NCI-H510A treated with DMSO at 0.1 percent for 48 hours (cell line): ENCODE measurements at places on chromosomes 12 and 14.

DNA sequence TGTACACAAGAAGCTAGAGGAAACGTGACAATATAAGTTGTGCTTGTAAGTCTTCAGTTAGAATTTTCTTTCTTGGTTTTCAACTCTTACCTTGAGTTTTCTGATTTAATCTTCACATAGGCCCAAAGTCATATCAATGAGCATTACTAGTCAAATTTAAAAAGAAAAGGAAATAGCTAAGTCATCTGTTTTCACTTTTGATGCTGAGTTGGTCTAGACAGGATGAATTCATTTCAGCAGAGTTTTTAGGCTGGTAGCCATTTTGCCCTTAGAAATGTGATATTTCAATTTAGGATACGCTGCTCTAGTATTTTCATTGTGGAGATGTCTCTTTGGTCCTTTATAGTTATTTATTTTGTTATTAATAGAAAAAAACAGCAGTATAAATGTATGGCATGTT lies 44.6 kb upstream of the KRAS start:
- no peak for DNase-seq

DNA sequence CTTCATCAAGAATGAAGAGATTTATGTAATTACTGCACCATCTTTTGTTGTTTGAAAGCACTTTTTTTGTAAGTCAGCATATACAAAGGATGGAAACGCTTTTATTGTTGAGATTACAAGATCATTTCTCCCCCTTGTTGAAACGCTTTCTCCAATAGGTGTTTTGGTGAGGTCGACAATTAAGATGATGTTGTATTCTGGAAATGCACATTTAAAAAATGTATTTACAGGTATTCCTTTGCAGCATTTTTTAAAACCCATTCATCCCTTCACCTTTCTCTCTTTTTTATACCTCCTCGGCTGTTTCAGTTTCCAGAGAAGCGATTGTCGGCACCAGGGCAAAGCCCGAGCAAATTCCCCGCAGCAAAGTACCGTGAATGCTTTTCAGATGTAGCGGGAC lies 499.9 kb downstream of the VRK1 start:
- no peak for DNase-seq

DNA sequence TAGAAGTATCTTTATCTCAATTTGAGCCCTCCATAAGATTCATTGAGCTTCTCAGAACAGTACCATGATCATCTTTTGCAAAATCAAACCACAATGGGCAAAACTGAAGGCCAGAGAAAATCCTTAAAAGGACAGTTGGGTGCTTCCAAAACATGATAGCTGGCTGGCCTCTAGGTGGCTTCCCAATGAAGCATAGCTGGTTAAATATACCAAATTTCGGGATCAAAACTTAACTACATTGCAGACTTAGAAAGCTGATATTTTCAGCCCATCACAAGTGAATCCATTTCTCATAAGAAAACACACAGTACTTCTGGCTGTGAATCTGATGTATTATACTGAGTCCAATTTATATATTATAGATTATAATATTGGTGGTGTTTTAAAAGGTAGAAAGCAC lies 15.3 kb upstream of the PIK3C2G start:
- DNase-seq = no peak

- DNase-seq = no peak
Observed at GRCh38 chr12:128339631-128340030, 72.7 kb downstream of the TMEM132C start.

DNA sequence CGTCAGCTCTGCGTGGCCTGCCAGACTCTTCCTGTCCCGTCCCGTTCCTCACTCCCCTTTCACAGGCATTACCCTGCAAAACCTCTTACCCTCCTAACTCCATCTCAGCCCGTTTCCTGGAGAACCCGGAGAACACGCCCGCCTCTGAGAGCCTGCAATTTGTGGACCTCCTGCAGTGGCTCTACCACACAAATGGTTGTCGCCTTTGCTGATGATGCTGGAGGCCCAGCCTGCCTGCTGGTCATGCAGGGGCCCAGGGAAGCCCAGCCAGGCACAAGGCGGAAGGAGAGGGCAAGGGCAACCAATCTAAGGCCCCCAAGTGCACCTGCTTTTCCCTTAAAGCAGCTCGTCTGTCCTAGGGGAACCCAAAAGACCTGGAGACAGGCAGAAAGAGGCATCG lies 22.5 kb downstream of the RFLNA start:
- DNase-seq = no peak

DNA sequence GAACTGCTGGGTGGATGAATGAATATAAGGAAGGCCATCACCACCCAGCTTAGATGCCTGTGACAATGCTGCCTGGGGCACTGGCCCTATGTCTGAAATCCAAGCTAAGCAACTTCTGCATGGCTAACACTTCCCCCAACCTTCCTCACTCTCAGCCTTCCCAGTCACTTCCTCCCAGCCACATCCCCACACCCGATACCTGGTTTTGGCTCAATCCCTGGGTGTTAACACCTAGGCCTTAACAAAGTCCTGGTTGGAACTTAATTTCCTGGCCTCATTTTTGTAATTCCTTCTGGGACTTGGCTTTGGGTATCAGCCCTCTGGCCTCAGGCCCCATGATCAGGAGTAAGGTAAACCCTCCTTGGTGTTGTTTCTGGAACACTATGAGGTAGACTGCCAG lies 110.0 kb downstream of the EFCAB11 start:
- no peak for DNase-seq

- no peak for DNase-seq
Observed at GRCh38 chr14:67396381-67396970, 15.5 kb downstream of the PLEK2 start.

DNA sequence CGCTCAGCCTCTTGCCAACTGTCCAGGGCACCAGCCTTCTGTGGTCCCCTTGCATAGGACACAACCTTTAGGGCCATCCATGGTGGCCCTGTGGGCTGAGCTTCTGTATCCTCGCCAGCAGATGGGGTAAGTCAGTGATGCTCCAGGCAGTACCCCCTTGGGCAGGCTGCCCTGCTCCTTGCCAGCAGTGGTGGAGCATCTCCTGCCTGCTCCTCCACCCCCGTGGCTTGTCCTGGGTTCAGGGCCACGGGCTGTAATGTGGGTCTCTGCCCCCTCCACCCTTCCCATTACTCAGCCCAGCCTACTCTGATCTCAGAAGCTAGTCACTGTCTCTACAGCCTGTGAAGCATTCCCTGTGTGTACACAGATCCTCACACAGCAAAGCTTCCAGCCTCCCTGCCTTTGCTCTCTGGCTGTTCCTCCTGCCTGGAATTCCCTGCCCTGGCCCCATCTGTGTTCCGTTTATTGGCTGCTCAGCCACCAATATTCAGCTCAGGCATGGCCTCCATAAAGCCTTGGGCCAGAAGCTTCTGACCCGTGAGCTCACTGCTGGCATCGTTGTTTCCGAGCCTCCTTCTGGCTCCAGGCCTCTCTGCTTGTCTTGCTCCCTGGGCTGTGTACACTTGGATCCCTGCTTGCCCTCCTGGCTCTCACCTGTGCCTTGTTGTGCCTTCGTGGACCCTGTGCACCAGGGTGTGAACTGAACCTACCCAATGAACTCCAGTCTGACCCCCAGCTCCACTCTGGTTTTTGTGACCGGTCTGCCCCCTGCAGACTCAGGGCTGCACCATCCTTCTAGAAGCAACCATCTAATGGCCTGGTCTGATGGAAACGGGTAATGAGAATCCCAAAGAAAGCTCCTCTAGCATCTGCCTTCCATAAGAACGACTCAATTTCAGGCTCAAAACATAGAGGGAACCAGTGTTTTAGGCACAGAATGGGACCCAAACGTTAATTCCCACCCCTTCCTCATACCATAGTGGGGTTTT lies 177.0 kb upstream of the PRMT8 start:
- peak; percentile 48 for DNase-seq

DNA sequence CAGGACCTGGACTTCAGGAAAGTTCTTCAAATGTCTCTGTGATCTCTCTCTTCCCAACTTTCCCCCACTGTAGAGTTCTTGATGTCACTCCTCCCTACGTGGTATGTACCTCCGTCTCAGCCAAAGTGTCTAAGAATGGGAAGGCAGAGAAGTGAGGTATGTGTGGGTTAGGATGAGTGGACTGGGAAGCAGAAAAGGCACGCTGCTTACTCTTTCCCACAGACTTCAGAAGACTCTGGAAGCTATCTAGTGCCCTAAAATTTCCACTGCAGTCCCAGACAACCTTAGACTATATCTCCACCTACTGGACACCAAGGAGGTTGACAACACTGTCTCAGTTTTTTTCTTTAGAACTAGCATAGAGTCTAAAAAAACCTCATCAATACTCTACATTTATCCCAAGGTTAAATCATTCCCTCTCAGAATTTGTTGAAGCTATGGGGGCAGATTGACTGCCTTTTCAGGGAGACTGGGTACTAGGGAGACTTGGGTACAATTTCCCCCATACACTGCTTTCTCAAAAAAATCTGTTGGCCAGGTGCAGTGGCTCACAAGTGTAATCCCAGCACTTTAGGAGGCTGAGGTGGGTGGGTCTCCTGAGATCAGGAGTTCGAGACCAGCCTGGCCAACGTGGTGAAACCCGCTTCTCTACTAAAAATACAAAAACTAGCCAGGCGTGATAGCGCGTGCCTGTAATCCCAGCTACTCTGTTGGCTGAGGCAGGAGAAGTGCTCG lies 20.6 kb upstream of the ITGA5 start:
- DNase-seq = peak; percentile 58

DNA sequence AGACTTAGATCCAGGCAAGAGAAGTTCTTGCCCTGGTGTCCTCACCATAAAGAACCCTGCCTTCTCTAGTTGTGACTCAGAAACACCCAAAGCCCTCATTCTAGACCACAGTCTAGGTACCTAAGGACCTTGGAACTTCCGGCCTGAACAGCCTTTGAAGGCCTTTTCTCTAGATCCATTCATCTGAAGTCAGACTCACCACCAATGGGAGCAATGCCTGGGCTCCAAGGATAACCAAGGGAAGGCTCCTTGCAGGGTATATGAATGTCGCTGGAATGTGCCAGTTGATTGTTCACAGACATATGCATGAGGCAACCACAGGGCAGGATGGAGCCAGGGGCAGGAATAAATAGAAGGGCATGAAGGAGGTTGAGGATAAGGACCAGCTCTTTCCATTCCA lies 86.3 kb downstream of the PLCZ1 start:
- no peak for DNase-seq

DNA sequence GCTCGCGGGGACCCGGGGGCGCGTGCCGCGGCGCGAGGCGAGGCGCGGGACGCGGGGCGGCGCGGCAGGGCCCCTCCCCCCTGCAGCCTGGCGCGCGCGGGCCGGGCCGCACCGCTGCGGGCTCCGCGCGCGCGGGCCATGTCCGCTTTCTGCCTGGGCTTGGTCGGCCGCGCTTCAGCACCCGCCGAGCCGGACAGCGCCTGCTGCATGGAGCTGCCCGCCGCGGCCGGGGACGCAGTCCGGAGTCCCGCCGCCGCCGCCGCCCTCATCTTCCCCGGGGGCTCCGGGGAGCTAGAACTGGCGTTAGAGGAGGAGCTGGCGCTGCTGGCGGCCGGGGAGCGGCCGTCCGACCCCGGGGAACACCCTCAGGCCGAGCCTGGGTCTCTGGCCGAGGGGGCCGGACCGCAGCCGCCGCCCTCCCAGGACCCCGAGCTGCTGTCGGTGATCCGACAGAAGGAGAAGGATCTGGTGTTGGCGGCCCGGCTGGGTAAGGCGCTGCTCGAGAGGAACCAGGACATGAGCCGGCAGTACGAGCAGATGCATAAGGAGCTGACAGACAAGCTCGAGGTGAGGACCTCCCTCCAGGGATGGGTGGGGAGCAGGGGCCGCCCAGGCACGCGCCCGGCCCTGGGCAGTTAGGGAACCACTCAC lies 820 bp downstream of the BICDL1 start:
- peak; percentile 27 for DNase-seq

GRCh38 chr14:25349269-25349668 lies 299.3 kb upstream of the STXBP6 start:
- no peak for DNase-seq

GRCh38 chr12:51868821-51869495 lies 18.9 kb upstream of the ANKRD33 start:
- no peak for DNase-seq

GRCh38 chr12:56020423-56021184 lies at the start of gene IKZF4:
Gene IKZF4 (plus strand): TSS chr12:56021043. CDS start chr12:56021494, 451 bp downstream.
- DNase-seq = no peak

DNA sequence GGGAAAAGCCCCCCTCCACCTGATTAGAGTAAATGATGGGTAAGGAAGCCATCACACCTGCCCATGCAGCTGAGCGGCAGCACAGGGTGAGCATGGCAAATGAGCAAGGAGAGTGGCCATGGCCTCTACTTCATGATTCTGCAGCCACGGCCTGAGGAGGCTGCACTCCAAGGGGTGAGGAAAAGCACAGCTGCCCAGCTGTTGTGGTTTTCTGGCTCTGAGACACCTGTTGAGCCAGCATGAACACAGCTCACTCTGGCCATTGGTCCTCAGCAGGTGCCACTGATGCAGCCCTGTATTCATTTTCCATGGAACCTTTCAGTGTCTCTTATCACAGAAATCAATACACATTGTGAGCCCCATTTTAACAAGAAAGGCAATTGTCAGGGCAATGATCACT lies 707.2 kb downstream of the AACS start:
- no peak for DNase-seq

DNA sequence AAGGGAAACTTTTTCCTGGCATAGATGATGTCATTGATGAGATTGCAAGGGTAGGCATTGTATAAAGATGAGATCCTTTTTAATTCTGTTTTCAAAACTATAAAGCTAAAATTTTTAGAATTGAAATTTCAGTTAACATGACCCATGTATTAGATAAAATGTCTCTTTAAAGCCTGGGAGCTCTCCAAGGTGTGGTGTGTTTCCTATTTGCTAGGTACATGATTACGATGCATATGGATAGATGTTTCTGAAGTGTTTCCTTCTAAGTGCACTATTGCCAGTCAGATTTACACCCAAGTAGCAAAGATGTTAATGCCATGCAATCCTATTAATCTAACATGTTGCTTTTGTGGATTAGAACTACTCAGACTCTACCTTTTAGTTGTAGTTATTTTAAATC lies 834.7 kb downstream of the DIO2 start:
- DNase-seq = no peak

- no peak for DNase-seq
Observed at GRCh38 chr14:61212546-61212945, 68.6 kb downstream of the TMEM30B start.

- DNase-seq = peak; percentile 47
Observed at GRCh38 chr12:116529048-116529447, 30.1 kb upstream of the MAP1LC3B2 start.
